ENCODE measurements at places on chromosomes 6 and 20.

DNA sequence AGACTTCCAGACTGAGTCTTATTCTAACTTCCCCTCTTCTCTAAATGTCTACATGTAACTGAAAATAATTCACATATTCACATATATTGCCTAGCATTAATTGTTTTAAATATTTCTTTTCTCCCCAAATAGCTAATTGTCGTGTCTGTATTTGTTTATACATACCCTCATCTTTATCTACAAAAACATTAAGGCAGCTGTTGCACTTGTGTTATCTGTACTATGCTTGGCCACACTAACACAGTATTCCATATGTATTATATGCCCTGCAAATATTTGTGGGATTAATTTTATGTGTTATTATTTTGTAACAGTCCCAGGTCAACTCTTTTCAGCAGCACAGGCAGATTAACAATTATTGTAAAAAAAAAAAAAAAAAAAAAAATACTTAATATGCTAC is 11.7 kb downstream of the HDAC2 start:
- DNase-seq = no peak

- no peak for DNase-seq
Observed at GRCh38 chr20:2066461-2067122, 35.0 kb upstream of the STK35 start.

DNA sequence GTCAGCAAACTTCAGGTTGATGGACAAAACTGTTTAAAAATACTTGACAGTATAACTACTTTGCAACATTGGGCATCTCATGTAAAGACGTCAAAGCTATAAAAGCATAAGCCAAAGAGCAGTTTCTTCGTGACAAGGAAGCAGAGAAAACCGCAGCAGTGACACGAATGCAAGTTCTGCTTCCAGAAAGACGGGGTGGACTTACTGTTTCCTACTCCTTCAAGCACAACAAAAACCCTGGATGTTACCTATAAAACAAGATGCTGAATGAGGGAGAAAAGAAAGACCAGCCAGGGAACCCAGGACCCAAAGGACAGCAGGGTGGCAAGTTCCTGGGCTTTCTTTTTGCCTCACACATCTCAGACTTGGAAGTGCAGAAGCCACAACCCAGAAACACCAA is 98.0 kb downstream of the DLL1 start:
- no peak for DNase-seq

- DNase-seq = no peak
Observed at GRCh38 chr6:125863023-125863422, 72.3 kb downstream of the NCOA7 start.

DNA sequence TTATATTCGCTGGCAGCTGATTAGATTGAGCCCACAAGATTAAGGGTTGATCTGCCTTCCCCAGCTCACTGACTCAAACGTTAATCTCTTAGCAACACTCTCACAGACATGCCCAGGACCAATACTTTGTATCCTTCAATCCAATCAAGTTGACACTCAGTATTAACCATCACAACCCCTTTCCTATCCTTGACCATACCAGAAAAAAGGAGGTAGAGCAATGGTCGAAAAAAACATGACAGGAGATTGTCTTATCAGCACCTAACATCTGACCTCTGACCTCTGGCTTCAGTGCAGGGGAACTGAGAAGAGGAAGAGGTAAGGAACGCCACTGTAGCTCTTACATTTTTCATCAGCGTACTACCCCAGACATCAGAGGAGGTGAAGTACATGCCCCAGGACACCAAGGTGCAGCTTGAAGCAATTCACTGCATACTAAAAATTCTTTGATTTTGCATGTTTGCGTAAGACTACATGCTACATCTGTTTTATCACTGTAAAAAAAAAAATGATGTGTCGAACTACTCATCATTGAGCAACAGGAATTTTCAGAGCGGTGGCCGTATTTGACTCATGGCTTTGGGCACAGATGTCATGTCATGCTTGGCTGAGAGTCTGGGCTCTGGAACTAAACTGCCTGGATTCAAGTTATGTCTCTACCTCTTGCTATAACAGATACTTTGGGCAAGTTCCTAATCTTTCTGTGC is 188.0 kb upstream of the TAB2 start:
- peak; percentile 15 for DNase-seq

- DNase-seq = no peak
Observed at GRCh38 chr6:143615785-143616184, 62.0 kb upstream of the PHACTR2 start.

- peak; percentile 69 for DNase-seq
Observed at GRCh38 chr6:35327349-35328027, 14.9 kb upstream of the PPARD start.

DNA sequence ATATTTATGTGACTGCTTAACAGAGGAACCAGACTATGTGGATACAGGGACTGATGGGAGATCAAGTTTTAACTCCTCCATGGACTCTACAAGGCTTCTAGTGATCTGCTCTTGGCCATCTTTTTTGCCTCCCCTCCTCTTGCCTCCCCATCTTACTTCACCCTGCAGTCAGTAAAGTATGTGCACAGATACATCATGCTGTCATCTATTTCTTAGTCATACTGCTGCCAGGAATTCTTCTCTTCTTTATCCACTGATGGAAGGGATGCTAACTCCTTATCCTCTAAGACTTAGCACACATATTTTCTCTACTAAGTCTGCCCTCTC is 27.6 kb upstream of the FAM83C start:
- DNase-seq = no peak

- DNase-seq = no peak
Observed at GRCh38 chr20:58891086-58891717, 38.7 kb downstream of the GNAS start.

DNA sequence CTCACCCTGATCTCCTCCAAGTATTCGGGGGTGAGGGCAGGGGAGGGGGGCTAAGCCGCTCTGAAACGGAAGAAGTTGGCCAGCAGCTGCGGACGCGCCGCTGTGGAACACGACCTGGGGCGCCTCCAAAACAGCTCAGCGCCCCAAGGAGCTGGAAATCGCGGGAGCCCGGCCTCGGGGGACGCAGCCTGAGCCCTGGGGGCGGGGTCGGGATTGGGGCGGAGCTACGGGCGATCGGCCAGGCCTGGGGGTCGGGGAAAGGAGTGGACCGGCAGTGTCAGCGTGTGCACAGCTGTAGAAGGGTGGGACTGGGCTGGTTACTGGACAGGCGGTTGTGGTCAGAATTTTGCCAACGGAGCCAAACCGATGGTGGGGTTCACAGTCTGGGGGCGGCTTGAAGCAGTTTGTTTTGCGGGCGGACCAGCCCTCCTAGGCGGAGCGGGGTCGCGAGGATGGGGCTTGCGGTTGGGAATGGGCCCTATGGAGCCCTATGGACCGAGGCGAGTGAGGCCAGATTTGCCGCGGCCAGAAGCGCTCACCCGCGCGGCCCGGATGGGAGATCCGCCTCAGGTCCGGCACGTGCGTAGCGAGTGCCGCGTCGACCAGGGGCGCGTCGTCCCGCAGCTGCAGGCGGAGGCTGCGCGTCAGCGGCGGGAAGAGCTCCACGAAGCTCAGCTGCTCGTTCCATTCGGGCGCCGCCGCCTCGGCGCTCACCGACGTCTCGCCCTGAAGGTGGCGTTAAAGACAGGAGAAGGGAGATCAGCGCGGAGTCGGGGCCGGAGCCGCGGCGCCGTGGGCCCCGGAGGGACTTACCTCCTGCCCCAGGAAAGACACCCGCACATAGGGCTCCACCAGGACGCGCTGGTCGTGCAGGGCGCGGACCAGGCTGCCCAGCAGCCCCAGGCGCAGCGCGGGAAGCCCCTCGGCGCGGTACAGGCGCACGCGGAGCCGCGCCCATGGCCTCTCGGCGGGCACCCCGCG is 14.3 kb upstream of the SPAG4 start:
- DNase-seq = peak; percentile 88

- peak; percentile 57 for DNase-seq
Observed at GRCh38 chr20:37567671-37568588, 40.3 kb upstream of the BLCAP start.
